Right lobe of liver (tissue), 6 donors: ENCODE measurements at places on chromosomes 7 and 10. TPM values are rescaled to one million over a fixed set of nuclear protein-coding genes. Genes with fewer than 3 reads are reported as not detected.

GRCh38 chr7:6444516-6445269 is 3.1 kb downstream of the DAGLB start:
- no peak for DNase-seq
- no peak overlapping the region for H3K27ac ChIP-seq
- no peaks in the 10 kb centered on the region for H3K4me1 ChIP-seq
- H3K27me3 ChIP-seq, result no peaks in the 10 kb centered on the region
- H3K36me3 ChIP-seq, result no peaks in the 10 kb centered on the region
- no peak overlapping the region for H3K4me3 ChIP-seq

GRCh38 chr10:8633909-8634308 is 579.4 kb downstream of the GATA3 start:
- no peak overlapping the region for H3K4me3 ChIP-seq
- H3K27ac ChIP-seq, result no peak overlapping the region
- H3K27me3 ChIP-seq, result no peaks in the 10 kb centered on the region
- no peaks in the 10 kb centered on the region for H3K36me3 ChIP-seq

DNA sequence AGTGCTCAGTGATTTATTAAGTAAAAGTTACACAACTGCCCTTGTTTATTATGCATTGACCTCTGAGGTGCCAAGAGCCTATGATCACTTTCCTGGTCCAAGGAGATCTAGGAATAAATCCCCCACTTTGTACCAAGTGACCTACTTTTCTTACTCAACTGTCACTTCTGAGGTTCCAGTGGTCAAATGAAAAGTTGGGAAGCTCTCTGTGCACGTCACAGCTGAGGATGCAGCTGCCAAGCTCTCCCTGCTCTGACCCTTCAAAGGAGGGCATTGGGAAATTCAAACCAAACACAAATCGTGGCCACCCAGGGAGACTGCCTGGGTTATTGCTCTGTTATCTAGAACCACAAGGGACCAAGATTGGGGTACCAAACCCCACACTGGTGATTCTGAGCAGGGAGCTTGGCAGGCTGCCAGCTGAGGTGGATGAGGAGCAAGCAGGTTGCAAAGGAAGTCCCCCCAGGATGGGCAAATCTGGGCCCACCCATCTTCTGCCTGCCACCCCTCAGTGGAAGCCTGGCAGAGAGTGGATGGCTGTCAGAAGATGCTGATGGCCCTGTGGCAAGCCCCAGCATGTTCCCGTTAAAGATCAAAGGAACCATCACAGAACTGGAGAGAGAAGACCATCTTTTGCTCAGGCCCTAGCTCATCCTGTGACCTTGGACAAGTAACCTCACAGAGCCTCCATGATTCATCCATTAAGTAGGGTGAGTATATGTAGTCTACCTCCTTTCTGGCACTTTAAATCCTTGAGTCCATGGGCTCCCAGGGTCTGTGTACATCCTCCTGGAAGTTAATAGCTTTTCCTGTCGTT is 106.8 kb downstream of the PPP1R3C start:
- DNase-seq, result peak; percentile 84
- no peaks in the 10 kb centered on the region for H3K27me3 ChIP-seq
- no peak overlapping the region for H3K4me3 ChIP-seq

The POM121 gene
- 14.2 TPM for total RNA-seq

GRCh38 chr7:118312966-118313365 is 88.5 kb downstream of the ANKRD7 start:
- H3K27ac ChIP-seq, result no peak overlapping the region
- H3K4me1 ChIP-seq, result no peaks in the 10 kb centered on the region

The THSD7A gene
- 1.5 TPM for total RNA-seq

DNA sequence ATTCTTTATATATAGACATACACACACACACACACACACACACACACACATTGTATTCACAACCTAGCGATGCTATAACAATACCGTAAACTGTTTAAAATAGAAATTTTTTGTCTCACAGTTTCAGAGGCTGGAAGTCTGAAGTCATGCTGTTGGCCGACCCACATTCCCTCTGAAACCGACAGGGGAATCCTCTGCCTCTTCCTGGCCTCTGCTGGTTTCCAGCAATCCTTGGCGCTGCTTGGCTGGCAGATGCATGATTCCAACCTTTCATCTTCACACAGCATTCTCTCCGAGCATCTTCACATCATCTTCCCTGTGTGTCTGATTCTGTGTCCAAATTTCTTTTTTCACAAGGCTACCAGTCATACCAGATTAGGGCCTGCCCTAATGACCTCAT is 94.8 kb downstream of the CCDC71L start:
- DNase-seq, result no peak
- no peaks in the 10 kb centered on the region for H3K27me3 ChIP-seq
- no peak overlapping the region for H3K4me3 ChIP-seq
- H3K36me3 ChIP-seq, result no peaks in the 10 kb centered on the region

GRCh38 chr7:121273467-121274167 is 55.2 kb upstream of the WNT16 start:
- no peaks in the 10 kb centered on the region for H3K27me3 ChIP-seq
- H3K4me3 ChIP-seq, result no peak overlapping the region
- H3K36me3 ChIP-seq, result no peaks in the 10 kb centered on the region
- no peak overlapping the region for H3K27ac ChIP-seq

DNA sequence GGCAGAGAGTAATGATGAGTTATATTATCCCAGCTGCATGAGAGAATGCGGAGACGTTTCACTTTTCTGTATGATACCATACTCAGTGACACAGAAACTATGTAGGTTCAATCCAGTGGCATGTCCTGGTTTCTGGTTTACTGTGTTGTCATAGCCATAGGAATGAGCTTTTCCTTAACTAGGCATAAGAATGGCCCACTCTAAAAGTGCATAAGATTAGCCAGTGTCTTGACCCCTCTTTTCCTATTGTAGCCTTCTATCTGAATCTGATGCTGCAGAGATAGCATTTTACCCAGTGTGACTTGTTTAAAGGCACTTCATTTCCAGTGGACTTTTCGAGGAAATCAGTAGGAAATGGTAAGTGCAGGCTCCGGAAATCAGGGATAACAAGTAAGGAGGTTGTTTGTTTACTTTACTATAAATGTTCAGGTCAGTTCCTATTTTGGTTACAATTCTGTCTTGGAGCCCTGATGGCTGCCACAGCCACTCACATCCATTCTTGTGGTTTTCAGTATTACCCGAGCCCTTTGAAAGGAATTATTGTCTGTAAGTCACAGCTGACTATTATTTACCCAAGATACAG is 70.5 kb downstream of the SEMA3A start:
- H3K27me3 ChIP-seq, result no peaks in the 10 kb centered on the region
- H3K4me3 ChIP-seq, result no peak overlapping the region
- H3K4me1 ChIP-seq, result no peaks in the 10 kb centered on the region
- DNase-seq, result no peak

The CACNB2 gene
- total RNA-seq, result 1.1 TPM

The ZNF727 gene
- total RNA-seq, result not detected

DNA sequence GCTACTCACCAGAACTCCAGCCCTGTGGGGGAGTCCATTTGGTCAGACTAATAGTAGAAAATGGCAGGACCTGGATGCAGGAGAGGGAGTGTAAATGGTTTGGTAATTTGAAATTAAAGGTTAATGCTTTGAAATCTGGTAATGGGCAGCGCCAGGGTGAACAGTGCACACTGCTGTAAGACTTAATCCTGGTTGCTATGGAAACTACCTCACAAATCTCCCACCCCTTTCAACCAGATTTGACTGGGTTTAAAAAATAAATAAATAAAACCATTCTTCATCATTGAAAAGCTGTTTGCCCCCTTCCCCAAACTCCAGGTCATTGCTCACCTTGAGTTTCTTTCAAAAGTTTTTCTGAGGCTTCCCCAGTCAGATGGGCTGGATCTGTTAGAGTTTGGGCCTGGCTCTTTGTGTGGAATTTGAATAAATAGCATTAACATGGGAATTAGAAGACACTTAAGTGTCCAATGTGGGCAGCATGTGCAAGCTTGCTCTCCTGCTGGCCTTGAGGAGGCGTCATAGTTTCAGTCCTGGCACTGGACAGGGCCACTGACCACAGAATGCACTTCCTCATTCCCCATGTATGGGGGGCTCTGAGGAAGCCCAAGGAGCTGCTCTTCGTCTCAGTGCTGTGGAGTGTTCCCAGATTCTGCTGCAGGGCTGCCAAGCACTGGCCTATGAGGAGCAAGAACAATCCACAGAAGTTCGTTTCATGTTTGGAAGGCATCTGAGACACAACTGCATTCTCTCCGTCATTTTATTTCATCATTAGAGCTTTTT is 90.7 kb downstream of the LRRC4 start:
- H3K27me3 ChIP-seq, result no peaks in the 10 kb centered on the region
- no peak overlapping the region for H3K4me3 ChIP-seq
- no peak overlapping the region for H3K27ac ChIP-seq
- no peaks in the 10 kb centered on the region for H3K4me1 ChIP-seq
- DNase-seq, result no peak
- peaks cover 5% of the 10 kb centered on the region for H3K36me3 ChIP-seq

GRCh38 chr7:111528331-111528730 is 34.0 kb downstream of the IMMP2L start:
- H3K27me3 ChIP-seq, result no peaks in the 10 kb centered on the region
- H3K36me3 ChIP-seq, result no peaks in the 10 kb centered on the region
- no peak overlapping the region for H3K27ac ChIP-seq
- H3K4me3 ChIP-seq, result no peak overlapping the region
- peaks cover 11% of the 10 kb centered on the region for H3K4me1 ChIP-seq
- no peak for DNase-seq

DNA sequence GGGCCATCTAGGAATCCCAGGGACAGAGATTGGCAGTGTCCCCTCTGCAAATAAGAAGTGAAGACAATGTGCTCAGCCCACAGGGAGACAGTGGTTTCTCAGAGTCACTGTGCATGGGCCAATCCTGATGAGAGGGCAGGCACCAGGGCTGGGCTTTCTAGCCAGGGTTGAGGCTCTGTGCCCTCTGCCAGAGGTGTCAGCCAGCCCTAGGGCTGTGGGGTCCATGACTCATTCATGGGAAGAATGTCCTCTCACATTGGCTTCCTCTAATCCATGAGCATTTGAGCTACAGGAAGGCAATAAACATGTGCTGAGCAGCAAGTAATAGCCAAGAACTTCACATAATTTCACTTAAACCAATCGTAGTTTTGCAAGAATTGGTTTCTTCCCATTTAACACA is 482.0 kb upstream of the MGMT start:
- no peak overlapping the region for H3K27ac ChIP-seq
- H3K36me3 ChIP-seq, result no peaks in the 10 kb centered on the region
- H3K27me3 ChIP-seq, result no peaks in the 10 kb centered on the region
- H3K4me3 ChIP-seq, result no peak overlapping the region
- H3K4me1 ChIP-seq, result no peaks in the 10 kb centered on the region
- no peak for DNase-seq

The SGCE gene
- 16.6 TPM for total RNA-seq

The ACTL6B gene
- not detected for total RNA-seq

DNA sequence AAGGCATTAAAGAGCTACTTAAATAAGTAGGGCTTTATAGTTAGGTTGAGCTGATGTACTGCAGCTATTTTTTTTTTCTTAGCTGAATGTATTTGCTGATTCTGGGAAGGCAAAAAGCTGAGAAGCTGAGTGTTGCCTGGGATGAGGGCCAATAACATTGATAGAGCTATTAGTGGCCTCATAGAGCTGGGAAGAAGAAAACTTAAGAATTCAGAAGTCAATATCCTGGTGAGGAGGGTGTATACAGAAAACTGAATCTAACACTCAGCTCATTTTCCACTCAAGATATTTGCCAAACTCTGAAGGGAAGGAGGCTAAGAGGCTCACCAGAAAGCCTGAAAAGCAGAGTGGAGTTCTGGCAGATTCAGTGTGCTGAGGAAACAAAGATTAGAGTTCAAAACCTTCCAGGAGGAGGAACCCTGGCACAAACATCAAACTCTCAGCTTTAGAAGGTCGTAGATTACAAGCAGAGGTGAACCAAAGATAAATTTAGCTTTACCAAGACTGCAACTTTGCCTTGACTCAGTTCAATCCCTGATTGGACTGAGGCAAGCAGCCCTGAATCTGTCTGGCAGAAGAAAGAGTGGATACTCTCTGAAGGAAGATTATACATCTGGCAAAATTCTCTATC is 11.3 kb downstream of the PPP1R3C start:
- DNase-seq, result no peak
- H3K27ac ChIP-seq, result no peak overlapping the region
- peaks cover 4% of the 10 kb centered on the region for H3K4me1 ChIP-seq
- H3K36me3 ChIP-seq, result no peaks in the 10 kb centered on the region
- no peak overlapping the region for H3K4me3 ChIP-seq

DNA sequence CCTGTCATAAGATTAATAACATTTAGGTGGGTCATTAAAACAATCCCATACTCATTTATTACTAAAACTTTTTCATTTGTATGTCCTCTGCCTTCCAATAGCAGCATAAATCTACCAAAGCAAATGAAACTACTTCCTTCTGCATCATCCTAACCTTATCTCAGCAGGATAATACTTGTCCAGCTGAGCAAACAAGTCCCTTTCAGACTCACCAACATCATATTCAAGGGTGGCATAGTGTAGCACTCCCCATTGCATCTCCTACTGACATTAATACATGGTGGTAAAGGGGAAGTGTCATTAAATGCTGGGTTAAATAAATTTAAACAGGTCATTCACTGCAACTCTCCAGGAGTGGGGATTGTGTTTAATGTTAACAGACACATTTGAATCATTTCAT is 3.4 kb upstream of the MINDY3 start:
- H3K27me3 ChIP-seq, result no peaks in the 10 kb centered on the region
- peaks cover 3% of the 10 kb centered on the region for H3K4me1 ChIP-seq
- DNase-seq, result no peak
- H3K27ac ChIP-seq, result no peak overlapping the region
- H3K4me3 ChIP-seq, result no peak overlapping the region
- H3K36me3 ChIP-seq, result no peaks in the 10 kb centered on the region

DNA sequence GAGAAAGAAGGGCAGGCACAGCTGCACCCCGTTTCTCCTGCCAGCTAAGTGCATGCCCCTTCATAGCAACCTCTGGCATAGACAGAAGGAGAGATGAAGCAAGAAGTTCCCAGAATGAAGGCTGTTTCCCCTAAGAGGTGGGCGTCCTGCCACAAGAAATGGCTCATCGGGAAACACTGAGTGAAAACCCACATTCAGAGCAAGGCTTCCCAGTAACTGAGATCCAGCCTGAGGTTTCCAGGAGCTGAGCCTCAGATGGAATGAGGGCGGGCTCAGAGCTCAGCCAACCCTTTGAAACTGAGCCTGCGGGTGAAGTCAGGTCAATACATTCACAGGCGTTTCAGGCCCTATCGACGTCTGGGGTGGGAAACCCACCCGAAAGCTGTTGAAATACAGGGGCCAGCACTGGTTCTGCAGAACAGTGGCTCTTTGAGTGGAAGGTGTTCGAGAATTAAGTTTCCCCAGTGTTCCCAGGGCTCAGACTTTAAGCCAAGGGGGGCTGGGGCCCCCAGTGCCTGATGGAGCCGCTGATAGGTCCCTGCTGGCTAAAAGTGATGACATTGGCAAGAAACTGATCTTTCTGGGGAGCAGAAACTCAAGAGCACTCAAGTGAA is 510.2 kb downstream of the RPS24 start:
- no peaks in the 10 kb centered on the region for H3K36me3 ChIP-seq
- DNase-seq, result no peak
- H3K4me1 ChIP-seq, result peaks cover 15% of the 10 kb centered on the region
- H3K4me3 ChIP-seq, result no peak overlapping the region
- no peak overlapping the region for H3K27ac ChIP-seq

GRCh38 chr7:151438864-151439601 is 908 bp downstream of the CRYGN start:
- no peak overlapping the region for H3K27ac ChIP-seq
- H3K4me3 ChIP-seq, result no peak overlapping the region
- no peak for DNase-seq
- H3K4me1 ChIP-seq, result no peaks in the 10 kb centered on the region

The VENTX gene
- total RNA-seq, result 0.38 TPM
